ENCODE measurements at places on chromosomes 5 and 9.

GRCh38 chr5:141877356-141878185, 639 bp downstream of the PCDH1 start:
- DNase-seq, result no peak

DNA sequence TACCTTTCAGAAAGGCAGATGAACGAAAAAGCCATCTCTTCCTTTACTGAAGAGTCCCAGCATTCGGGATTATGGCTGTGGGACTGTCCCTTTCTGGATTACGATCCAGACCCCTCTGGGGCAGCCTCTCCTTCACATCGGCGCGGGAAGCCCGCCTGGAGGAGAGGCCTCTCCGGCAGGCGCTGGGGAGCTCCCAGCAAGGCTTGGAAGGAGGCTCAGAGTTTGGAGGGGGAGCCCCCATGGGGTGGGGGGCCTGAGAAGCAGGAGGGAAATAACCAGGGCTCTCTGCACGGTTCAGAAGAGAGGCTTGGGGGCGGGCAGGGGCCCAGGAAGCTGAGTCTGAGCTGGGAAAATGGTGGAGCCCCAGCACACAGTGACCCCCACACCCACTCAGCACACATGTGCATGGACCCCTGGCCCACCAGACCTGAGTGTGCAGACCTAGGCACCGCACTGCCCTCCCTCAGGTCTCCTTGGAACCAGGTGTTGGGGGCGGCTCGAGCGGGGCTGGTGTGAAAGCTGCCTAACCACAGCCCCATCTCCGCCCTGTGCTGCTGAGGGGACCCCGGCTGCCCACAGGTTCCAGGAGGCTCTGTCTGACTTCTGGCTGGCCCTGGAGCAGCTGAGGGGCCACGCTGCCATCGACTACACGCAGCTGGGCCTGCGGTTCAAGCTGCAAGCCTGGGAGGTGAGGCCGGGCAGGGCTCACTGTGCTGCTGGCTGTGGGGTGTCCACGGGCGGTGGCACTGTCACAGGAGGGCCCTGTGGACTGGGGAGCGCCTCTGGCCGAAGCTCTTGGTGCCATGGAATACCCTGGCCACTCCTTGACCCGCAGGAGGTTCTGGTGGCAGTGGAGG, 4.5 kb downstream of the NOXA1 start:
- DNase-seq, result no peak

GRCh38 chr9:103615994-103616393, 478.1 kb upstream of the SMC2 start:
- DNase-seq, result no peak

- no peak for DNase-seq
Measured at GRCh38 chr5:88858392-88858791, 24.6 kb downstream of the MEF2C start.

- peak; percentile 29 for DNase-seq
Measured at GRCh38 chr9:37036776-37037502, 2.9 kb upstream of the PAX5 start.

DNA sequence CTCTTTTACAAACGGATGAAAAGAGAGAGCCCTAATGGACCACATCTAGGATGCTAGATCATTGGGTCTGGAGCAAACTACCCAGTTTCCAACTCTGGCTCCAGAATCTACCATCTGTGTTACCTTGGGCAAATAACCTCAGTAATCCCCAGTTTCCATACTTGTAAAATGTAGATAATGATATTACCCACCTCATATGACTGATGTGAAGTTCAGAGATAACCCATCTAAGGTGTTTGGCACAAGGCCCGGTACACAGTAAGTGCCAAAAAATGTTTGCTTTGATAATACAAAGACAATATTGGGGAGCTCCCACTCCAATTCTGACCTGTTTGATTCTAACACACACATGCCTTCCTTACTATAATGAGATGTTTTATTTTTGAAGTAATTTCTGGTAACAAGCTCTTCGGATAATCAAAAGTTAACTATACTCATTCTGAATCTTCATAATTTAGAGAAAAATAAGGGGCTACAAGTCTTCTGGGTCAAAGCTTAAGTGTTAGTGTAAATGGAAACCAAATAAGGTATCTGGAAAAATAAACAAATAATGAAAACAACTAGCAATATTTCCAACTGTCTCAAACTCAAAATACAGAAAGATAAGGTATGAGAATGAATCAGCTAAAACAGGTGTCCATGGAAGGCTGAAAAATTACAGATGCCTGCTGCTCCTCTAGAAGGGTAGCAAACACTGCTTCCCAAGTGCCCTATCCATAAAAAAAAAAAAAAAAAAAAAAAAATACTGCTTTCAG, 30.4 kb downstream of the ELL2 start:
- no peak for DNase-seq

- DNase-seq, result no peak
Measured at GRCh38 chr9:97853056-97853843, at the start of gene FOXE1. TSS of gene FOXE1 (plus strand) at chr9:97853226. CDS start at chr9:97853915, 689 bp downstream.

GRCh38 chr5:40578501-40579451, 100.9 kb upstream of the PTGER4 start:
- DNase-seq, result no peak

DNA sequence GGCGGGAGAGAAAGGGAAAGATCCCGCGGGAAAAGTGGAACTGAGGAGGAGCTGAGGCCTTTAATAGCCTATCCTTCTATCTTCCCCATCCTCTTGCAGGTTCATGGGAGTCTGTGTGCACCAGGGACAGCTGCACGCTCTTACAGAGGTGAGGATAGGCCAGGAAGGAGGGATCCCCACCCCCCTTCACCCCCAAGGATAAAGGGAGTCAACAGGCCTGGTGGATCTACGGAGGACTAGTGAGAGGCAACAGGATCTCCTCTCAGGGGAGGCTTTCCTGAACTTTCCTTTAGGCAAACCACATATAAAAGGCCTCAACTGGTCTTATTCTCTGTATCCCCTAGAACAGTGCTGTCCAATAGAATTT, 1.1 kb downstream of the TESK1 start:
- no peak for DNase-seq

GRCh38 chr9:92632641-92633040, 37.3 kb downstream of the IPPK start:
- DNase-seq, result no peak

DNA sequence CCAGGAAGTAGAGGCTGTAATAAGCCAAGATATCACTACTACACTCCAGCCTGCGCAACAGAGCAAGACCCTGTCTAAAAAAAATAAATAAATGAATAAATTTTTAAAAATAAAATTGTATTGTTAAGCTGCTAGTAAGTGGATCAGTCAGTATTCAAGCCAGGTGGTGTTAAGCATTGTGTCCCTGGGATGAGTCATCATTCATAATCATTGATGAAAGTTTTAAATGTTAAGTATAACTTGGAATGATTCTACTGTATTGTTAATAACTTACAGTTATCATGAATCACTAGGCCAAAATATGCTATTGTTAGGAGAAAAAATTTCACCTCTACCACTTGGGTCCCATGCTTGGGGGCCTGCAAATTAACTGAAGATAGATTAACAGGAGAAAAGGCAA, 38.2 kb downstream of the MED10 start:
- DNase-seq, result no peak

DNA sequence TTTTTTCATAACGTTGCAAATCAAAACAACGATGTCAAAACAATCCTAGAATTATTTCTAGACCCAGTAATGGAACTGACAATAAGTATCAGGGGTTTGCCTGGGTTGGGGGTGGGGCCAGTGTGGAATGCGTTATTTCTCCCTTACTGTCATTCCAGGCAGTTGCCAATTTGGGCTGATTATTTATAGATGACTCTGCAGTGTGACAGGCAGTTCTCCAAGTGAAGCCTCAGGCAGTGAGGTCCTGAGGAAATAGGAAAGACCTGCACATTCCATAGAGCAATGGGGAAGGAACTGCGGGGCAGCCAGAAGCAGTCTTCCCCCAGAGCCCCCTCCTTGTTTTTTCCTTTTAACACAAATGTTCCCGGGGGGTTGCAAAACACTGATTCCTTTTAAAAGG, 179.0 kb downstream of the YTHDC2 start:
- DNase-seq, result no peak

- DNase-seq, result peak; percentile 57
Measured at GRCh38 chr9:96418920-96419690, 935 bp upstream of the ZNF367 start.

DNA sequence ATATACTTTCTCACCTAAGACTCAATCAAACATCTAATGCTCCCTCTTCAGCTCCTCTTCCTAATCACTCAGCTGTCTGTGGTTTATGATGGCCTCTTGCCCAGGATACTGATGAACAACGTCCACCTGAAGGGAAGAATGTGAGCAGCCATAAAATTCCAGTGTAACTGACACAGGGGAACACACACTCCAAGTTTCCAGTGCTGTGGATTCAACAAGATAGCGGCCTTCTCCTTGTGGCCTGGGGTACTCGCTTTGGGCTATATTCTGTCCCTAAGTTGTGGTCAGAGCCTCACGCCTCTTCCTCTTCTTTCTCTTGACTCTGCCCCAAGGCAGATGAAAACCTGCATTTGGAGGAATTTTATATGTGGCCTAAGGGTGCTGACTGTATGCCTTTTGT, 11.7 kb downstream of the B4GALT1 start:
- DNase-seq, result no peak

DNA sequence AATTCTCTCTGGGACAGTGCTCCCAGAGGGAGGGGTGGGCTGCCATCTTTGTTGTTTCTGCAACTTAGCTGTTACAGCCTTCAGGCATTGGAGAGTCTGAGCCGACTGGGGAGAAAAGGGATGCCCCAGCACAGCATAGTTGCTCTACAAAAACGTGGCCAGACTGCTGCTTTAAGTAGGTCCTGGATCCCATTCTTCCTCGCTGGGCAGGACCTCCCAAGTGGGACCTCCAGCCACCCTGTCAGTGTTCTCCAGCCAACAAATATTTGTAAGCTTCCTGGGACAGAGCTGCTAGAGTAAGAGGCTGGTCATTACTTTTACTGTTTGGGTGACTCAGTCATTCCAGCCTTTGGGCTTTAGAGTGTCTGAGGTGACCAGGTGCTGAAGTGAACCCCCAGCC, 292.7 kb upstream of the NREP start:
- DNase-seq, result no peak

- DNase-seq, result no peak
Measured at GRCh38 chr9:37464426-37465248, 613 bp downstream of the ZBTB5 start.

DNA sequence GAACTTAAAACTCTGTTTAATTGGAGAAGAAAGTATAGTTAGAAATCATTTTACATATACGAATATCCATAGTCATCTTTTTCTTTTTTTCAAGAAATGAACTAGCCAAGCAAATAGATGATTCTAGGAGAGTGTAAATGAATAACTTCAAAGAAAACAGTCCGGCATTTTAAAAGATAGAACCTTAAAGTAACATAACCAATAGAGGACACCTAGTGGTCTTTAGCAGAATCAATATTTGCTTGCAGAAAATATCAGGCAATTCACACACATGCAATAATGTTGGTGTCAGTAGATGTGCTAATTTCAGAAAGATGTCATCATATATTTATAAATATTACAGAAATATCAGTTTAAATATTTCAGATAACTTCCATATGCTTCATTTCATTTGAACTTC, 57.1 kb downstream of the HCN1 start:
- no peak for DNase-seq

DNA sequence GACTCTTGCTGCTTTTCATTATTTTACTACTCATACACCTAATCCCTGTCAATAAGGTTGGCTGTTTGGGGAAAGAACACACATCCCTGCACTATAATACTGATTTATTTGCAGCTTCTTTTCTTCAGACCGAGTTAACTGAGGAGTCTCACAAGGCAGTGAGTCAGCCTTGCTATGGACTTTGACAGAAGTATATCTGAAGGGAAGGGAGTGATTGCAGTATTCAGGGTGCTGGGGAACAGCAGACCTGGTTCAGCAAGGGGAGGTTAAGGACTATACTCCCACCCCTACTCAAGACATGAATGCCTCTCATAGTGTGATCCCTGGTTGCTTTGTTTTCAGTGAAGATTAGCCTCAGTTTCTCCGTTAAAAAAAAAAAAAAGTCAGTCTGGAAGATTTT, 99.8 kb downstream of the TLE4 start:
- no peak for DNase-seq

- DNase-seq, result no peak
Measured at GRCh38 chr5:168315416-168316138, 24.1 kb downstream of the WWC1 start.

DNA sequence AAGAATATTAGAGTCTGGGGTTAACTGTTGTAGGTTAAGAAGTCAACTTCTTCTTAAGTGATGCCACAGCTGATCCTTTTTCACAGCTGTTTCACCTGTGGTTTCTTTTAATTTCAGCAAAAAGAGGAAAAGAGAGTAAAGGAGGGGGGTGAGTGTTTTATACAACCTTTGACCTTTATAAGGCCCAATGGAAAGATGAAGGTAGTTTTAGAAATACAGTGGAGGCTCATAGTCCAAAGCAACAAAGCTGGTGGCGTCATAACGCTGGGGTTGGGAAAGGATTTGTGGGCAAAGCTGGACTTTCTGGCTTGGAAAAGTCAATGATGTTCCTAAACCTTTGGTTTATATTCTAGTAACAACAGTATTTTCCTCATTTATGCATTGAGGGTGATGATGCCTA, 49.5 kb downstream of the RCL1 start:
- DNase-seq, result no peak

GRCh38 chr9:121059998-121060636, 10.0 kb upstream of the C5 start:
- no peak for DNase-seq

DNA sequence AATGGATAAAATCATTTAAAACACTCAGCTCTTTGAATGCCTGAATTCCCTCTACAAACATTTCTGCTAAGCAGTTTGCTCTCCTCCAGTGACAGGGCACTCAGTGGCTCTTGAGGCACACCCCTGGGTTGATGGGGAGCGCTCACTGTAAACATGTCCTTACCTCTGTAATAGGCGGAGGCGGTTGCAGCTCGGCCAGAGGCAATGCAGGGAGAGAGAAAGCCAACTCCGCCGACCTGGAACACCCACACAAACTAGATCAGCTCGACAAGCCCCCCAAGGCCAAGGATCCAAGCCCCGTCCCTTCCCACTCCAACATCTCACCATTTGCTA, 329 bp downstream of the CDC23 start:
- DNase-seq, result no peak

DNA sequence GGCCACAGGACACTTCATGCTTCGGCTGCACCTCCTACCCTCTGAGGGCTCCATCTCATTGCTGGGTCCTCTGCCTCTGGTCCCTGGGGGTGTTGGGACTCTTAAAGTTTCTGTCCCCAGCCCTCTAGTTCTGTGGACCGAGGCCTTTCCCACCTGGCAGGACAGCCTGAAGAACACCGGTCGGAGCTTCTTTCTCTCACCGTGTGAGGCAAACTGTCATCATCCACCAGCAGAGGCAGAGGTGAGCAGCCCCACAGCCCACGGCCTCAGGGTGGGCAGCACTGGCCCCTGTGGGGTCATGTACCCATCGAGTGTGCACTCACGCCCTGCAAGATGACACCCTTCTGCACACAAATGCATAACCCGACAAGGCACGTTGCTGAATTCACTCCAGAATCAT, 49.9 kb downstream of the IRX2 start:
- DNase-seq, result no peak

- no peak for DNase-seq
Measured at GRCh38 chr9:33751536-33752129, 43.7 kb upstream of the PRSS3 start.

GRCh38 chr9:98080326-98080725, 23.8 kb downstream of the NANS start:
- no peak for DNase-seq

- DNase-seq, result no peak
Measured at GRCh38 chr5:173623296-173623771, 6.9 kb upstream of the BOD1 start.
